Uterus (tissue), 4 donors: ENCODE measurements at places on chromosomes 2 and 18. TPM values are rescaled to one million over a fixed set of nuclear protein-coding genes. Genes with fewer than 3 reads are reported as not detected.

Gene DPYSL5
- not detected for total RNA-seq

Gene MYO1B
- 169 TPM for total RNA-seq

Gene MSH6
- 41.8 TPM for total RNA-seq

Gene RESP18
- not detected for total RNA-seq

GRCh38 chr2:8324164-8324856 is 357.5 kb upstream of the ID2 start:
- no peak for DNase-seq

GRCh38 chr2:143258126-143258892 is 129.1 kb downstream of the ARHGAP15 start:
- no peak for DNase-seq

- no peak for DNase-seq
Observed at GRCh38 chr18:3655254-3656050, 205.5 kb downstream of the TGIF1 start.

DNA sequence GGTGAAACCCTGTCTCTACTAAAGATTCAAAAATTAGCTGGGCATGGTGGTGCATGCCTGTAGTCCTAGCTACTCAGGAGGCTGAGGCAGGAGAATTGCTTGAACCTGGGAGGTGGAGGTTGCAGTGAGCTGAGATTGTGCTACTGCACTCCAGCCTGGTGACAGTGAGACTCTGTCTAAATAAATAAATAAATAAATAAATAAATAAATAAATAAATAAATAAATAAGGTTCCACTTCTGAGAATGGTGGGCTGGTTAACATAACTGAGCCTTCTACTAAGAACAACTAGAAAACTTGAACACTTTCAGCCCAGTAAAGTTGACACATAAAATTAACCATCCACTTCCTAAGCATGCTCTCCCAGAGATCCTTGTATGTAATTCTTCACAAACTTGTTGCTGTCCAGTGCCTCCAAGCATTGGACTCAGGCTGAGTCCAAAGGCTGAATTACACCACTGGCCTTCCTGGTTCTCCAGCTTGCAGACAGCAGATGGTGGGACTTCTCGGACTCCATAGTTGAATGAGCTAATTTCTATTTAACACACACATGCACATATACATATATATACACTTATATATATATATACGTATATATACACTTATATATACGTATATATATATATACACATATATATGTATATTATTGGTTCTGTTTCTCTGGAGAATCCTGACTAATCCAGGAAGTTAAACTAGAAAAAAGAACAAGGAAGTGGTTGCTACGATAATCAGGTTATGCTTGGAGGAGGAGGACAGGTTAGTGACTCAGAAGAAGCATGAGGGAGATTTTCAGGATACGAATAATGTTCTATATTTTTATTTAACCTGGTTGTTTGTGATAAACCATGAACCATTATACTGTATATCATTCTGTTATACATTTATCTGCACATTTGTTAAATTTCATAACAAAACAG is 348.8 kb downstream of the METTL4 start:
- no peak for DNase-seq

DNA sequence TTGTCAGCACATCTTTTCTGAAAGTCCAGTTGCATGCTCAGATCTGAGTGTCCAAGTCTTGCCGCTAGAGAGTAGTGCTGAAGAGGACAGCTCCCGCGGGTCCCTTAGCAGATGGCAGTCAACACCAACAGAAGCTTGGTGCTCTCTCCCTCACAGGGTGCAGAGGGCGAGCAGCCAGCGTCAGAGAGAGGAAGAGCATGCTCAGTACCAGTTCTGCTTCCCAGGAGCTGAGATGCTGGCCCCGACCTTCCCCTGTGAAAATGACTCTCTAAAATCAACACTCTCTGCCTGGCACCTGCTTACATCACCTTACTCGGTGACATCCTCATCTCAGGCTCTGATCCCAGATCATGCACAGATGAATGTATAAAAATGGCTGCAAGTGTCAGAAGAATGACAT is 86.0 kb upstream of the TWIST2 start:
- DNase-seq = no peak

DNA sequence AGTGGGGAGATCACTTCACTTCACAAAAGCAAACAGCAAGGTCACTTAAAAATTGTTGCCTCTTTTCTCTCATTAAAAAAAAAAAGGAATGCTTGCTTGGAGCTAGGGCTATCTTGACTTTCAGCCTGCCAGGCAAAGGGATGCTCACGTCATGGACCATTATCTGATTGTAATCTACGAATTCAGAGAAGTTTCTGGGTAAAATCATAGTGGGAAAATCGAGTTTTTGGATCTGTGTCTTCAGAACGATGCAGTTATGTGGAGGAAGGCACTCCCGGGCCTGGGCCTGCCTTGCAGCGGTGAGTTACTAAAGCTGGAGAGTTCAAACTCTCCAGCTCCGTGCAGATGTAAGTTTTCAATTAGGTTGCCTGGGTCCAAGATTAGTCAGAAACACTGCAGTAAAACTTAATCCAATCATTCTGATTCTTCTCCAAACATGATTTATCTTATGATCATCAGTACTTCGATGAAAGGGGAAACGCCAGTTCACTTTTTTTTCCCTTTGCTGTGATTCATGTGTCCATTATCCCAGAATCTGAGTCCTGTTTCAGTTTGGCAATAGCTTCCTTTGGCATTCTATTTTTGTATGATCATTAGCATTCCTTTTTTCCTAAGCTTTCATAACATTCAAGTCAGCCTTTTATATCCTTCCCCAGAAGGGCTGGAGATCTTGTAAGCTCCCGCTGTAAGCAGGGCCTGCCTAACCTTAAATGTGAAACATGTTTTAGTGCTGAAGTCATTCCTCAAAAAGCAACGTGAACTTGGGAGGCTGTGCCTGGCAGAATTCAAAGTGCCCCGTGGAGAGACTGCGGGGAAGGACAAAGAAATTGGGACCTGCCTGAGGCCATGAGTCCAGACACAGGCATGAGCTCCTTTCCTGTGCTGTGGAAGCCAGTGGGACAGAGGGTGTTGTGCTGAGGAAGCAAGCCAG is 119.3 kb upstream of the TWIST2 start:
- DNase-seq = peak; percentile 70

DNA sequence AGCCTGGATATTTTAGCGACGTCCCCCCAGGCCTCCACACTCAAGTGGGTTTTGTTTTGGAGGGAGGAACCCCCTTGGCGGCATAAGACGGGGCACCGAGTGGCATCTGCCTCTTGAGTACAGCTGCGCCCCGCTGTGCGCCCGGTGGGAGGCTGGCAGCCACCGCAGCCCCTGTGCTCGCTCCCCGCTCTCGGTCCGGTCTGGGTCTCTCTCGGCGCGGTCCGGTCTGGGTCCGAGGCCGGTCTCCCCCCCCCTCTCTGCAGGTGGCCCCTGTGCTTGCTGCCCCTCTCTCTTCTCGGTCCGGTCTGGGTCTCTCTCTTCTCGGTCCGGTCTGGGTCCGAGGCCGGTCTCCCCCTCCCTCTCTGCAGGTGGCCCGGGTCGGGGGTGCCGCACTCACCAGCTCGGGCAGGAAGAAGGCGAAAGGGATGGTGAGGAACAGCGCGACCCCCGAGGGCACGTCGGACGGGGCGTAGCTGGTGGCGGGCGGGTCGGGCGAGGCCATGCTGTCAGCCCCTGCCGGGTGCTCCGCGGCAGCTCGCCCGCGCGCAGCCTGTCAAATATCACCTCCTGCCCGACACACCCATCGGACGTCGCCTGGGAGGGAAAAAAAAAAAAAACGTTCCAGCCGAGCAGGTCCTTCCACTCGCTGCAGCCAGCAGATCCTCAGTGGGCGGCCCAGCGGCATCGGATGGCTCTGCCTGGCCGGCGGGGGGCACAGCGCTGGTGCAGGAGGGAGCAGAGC is at the start of gene MALL:
Gene MALL, minus strand, starts transcription at position 532 of the 742 bp plus-strand sequence. Its CDS starts 30 bp downstream, at position 502.
- no peak for DNase-seq

- DNase-seq = no peak
Observed at GRCh38 chr18:22650247-22650646, 232.5 kb upstream of the CTAGE1 start.

GRCh38 chr2:120939595-120940318 is 204.1 kb downstream of the GLI2 start:
- DNase-seq = no peak

DNA sequence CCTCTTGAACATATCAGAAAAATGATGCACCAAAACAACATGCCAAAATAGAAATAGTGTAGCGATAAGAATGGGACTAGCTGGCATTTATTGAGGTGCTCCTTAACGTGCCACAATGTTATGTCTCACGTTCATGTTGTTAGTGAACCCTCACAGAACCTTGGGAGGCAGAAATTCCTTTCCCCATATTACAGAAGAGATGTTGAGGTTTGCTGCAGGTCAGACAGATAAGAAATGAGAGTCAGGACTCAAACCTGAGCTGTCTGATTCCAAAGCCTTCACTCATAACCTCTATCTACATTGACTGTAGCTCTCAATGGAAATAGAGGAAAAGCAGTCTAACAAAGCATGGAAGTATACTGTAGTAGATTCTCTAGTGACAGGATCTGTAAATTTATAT is 163.3 kb upstream of the STK17B start:
- DNase-seq = no peak

DNA sequence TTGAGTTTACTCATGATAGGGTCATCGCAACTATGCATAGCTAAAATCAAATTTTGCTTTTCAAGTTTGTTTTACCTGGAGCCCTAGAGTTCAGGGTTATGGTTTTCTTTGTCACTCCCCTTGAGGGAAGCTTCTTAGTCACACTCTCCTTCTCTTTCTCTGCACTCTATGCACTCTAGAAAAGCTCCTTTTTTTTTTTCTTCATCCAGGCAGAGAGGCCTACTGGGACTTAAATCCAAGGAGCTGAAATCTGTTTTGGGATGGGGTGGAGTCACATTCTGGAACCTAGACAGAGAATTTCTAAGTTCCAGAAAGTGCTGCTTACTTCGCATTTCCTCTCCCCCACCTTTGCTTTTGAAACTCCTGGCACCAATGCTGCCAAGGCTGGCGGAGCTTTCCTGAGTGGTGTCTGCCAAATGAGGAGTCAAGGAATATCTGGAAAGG is 19.1 kb upstream of the IL18R1 start:
- peak; percentile 17 for DNase-seq
